ENCODE measurements at places on chromosomes 5 and 9.
A peak's percentile ranks its signal among the peaks of the same experiment; 100 is the strongest.

GRCh38 chr5:133933670-133934295, 34.6 kb downstream of the C5orf15 start:
- DNase-seq, result no peak

DNA sequence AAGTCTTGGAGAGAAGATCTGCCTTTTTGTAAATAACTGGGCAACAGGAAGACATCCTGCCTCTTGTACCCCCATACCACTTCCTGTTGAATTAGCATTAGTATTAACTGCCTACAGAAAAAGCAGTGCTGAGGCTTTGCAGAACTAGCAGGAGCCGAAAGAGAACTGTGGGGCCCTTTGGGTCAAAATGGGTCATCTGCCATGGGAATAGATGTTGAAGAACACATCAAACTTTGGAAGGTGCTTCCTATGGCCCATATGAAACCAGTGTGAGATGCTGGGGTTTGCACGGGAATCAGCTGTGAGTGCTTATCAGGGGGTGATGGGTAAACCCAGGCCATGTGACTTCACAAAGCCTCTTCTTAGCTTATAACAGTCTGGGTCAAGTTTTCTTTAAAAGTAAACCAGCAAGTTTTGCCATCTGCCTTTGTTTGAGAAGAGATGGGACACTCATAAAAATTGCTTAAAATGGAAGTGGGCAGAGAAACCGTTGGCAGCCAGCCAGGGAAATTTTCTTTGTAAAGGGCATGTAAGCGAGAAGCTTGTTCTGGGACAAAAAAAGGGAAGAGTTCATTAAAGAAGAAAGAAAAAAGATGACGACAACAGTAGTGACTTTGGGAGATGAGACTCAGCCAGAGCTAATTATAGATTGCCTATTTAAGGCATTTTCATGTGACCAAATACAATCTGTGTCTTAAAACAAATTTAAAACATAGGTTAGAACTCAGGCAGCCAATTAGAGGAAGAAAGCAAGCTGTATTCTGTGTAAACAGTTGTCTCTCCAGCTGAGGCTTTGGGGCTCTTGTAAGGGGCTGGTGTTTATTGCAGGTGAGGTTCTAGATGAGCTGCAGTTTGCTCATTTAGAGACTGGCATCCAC, 4.4 kb downstream of the SLC25A25 start:
- DNase-seq, result peak; percentile 34

DNA sequence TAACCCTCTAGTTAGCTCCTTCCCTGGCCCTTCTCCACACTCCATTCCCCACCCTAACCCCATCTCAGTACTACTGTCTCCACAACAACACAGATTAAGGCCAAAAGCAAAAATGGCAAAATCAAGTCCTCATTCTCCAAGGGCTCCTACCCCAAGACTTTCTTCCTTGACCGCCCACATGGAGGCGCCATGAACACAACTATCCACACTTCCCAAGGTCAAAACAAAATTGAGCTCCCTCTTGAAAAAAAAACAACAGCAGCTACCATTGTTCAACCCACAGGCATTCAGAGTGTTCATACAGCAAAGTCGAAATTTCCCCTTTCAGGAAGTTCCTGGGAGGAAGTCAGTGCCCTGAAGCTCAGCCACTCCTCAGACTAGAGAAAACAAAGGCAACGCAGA, 54.4 kb downstream of the GNAQ start:
- peak; percentile 34 for DNase-seq

- no peak for DNase-seq
These were observed 45.9 kb upstream of the CDH18 start for GRCh38 chr5:20033881-20034280.

- no peak for DNase-seq
These were observed 3.0 kb upstream of the TUT7 start for GRCh38 chr9:86356871-86357866.

DNA sequence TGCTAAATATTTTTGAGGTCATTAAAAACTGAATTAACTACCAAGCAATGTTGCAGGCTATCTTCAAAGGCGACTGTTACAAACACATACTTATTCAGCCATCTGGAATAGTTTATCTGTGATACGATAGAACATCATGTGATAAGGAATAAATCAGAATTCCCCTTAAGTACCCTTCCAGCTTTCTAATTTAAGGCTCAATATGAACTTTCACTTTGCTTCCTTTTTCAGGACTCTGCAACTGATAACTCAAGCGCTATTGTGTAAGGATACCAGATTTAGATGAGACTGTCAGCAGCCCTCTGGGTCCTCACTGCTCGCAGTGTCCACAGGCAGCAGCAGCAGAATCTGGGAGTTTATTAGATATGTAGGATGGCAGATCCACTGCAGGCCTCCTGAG, 416.3 kb downstream of the SPATA31D1 start:
- no peak for DNase-seq

DNA sequence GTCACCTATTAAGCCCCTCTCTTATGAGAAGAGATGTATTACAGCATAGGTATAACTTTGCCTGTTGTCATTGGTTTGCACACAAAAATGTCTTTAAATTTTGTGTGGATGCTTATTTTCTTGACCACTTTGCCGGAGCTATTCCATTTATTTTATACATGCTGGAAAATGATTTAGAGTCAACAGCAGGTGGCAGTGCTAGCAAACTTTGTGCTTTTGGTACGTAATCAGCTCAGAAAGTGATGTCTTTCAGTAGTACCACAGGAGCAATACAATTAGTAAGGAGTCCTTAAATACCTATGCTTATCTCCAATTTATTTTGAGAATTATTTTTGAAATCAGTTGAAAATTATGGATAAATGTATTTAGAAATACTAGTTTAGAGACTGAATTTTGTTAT, 19.8 kb upstream of the NUDT12 start:
- DNase-seq, result no peak

DNA sequence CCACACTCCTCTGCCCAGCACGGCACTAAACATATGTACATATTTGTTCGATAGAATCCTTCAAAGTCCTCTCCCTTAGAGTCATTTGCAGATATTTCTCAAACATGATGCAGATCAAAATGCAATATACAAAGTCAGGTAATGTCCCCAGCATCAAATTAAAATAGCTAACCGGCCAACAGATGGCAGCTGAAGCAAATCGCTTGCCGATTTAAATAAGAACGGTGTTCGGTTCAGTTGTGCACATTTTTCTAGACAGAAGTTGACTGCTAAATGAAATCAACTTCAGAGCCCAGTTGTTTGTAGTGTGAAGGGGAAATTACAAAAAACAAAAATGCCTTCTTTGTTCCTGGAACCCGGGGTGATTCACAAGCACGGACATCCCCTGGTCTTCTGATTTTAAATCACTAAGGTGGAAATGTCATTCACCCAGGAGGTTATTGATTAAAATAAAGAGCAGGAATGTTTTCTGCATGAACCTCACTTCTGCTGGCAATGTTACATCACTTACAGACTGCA, 219.2 kb downstream of the EBF1 start:
- no peak for DNase-seq

GRCh38 chr5:63822614-63823013, 139.6 kb downstream of the HTR1A start:
- DNase-seq, result no peak

DNA sequence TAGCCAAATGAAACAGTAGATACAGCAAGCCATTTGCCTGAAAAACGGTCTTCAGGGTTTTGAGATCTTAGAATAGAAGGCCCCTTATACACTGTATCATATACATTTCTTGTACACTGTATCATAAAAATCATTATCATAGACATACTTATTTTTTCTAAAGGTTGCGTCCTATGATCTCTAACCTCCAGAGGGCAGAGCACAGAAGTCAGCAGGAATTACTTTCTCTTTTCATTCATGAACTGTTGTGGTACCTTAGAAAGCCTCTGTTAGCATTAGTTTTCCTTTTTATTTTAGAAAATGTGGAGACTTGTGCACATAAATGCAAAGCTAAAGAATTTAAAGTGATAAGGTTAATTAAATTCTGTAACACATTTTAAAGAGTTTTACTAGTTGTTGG, 115.4 kb downstream of the OXCT1 start:
- DNase-seq, result no peak

- no peak for DNase-seq
These were observed 25.2 kb downstream of the EMB start for GRCh38 chr5:50415912-50416311.

- DNase-seq, result no peak
These were observed 39.9 kb downstream of the USP20 start for GRCh38 chr9:129875181-129875611.

- no peak for DNase-seq
These were observed 93.8 kb upstream of the IL12B start for GRCh38 chr5:159424123-159424522.

- DNase-seq, result no peak
These were observed 459.1 kb downstream of the SPOCK1 start for GRCh38 chr5:137040024-137040423.

- DNase-seq, result no peak
These were observed 154.6 kb upstream of the NR3C1 start for GRCh38 chr5:143558048-143558447.

- no peak for DNase-seq
These were observed 129.2 kb downstream of the LIFR start for GRCh38 chr5:38426986-38427950.

GRCh38 chr9:114551750-114552685, 35.6 kb upstream of the ATP6V1G1 start:
- no peak for DNase-seq

DNA sequence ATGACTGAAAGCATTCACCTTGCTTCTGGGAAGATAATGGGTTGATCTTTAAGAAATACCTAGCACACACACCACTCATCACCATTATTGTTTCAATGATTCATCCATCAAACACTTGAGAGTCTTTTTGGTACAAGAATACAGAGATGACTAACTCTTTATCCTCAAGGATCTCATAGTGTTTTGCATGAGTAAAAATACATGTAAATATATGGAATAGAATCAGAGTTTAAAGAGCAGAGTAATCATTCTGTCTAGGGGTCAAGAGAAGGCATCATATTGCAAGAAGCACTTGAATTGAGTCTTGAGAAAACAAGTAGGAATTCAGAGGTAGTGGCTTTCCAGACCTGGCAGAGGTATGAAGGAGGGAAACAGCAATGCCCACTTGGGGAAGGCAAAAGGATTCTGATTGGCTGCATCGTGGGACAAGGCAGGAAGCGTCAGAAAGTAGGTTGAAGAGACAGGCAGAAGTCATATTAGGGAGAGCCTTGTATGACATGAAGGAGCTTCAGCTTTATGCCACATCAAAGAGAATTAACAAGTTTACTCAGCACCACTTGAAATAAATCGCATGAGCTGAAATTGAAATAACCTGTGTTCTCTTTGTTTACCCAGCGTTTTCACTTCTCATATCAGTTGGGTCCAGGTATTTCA, 542.5 kb downstream of the TLE1 start:
- no peak for DNase-seq

- peak; percentile 4 for DNase-seq
These were observed 607 bp downstream of the UHRF2 start for GRCh38 chr9:6413365-6414246.

- no peak for DNase-seq
These were observed 6.1 kb upstream of the RNF183 start for GRCh38 chr9:113309204-113309813.

- DNase-seq, result no peak
These were observed 182.0 kb upstream of the MOCS2 start for GRCh38 chr5:53291528-53291927.

DNA sequence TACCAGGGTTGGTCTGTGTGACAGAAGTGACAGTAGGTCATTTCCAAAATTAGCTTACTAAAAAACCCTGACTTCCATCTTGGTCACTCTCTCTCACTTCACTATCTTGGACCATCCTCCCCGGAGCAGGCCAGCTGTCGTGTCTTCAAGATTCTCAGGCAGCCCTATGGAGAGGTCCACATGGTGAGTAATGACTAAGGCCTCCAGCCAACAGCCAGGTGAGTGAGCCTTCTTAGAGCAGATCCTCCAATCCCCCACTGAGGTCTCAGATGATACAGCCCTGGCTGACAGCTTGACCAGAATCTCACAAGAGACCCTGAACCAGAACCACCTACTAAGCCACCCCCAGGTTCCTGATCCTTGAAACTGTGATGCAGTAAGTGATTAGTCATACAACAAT, 92.0 kb downstream of the DCP2 start:
- DNase-seq, result no peak

DNA sequence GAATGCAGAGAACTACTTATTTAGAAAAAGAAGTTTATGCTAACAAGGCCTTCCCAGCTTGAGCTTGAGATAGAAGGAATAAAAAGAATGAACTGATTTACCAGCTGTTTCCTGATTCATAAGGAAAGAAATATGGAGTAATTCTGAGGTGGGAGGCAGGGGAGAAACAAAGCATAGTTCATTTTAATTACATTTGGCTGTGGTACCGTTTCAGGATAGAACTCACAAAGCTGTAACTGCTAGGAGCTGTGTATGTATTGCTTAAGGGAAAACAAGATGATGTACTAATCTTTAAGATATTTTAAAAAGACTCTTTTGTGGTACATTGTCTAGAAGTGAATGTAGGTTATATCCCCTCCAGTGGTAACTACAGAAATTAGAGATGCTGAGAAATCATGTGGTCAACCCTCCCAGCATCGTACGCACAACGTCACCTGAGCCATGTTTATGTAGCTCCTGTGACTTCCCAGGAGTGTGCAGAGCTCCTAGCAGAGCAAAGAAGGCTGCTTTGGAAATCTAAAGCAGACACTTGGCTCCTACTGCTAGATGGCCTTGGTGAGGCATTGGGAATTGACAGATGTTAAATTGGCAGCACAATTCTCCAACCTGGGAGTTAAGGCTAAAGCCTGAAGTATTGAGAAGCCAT, 208.3 kb upstream of the VLDLR start:
- DNase-seq, result no peak

DNA sequence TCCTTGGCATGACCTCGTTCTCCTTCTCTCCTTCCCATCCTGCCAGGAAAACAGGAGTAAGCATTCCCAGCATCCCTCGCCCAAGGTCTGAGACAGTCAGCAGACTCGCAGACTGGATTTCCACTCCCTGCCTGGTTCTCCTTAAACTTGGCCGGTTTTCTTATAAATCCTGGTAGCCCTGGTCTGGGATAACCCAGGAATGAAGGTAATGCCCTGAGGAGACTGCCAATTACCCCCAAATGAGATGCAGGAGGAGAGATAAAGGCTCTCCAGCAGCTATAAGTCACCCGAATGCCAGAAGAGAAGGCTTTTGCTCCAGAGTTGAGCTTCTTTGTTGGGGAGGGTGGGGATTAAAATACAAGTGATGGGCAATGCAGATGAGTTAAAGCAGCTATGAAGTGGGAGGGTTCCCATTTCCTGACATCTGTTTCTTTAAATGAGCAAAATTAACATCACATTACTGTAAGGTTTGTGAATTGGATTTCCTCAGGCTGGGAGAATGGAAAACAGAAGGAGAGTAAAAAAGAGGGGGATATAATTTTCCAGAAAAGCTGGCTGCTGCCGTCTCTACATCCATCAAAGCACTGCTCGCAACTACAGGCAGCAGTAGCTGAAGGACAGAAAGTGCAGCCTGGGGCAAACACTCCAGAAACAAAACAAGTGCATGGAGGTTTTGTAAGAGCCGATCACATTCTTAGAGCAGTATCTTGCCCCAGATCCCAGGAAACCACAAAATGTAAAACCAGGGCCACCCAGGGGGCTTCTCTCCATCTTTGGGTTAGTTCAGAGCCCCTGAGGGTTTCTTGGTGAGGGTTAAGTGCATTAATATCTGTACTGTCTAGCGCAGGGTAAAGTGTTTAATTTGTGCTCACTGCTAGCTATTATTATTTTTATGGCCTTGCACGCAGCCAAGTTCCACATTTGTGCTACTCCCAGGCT, 177.6 kb upstream of the PANK3 start:
- no peak for DNase-seq

Measured in stimulated activated CD8-positive, alpha-beta memory T cell treated with anti-CD3 and anti-CD28 coated beads, Interleukin-4, amount 100 ng/mL, for 1 hour (primary cell).